ENCODE measurements at places on chromosomes 2 and 18.

DNA sequence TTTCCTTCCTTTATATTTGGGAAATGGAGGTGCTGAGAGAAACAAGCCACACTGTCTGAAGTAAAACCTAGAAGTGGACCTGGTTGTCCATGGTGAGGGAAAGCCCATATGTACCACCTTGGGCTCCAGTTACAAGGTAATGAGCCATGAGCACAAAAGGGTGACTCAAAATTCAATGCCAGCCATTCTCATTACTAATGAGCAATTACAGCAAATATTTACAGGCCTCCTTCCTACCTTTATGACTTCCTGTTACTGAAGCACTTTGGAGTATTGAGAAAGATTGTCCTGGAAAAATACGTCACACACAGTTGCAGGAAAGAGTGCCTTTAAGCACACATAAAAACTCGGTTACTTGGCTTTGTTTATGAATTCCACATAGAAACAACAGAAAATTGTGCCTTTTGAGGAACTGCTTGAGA is 9.1 kb downstream of the EPAS1 start:
- no peak for DNase-seq

DNA sequence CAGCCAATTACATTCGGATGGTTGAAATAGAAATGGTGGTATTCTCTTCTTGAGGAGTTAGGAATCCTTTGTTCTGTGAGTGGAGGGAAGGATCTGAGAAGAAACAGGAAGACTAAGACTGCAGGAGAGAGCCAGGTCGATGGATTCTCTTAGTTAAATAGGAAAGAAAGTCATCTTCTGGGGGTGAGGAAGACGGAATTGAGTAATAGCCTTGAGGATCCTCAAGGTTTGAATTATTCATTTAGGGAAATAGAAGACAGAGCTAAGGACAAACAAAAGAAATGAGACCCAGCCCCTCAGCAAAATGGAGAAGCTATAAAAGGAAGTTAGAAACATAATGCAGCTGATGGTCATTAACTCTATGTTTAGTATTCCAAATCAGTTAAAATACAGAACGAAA is 1.8 kb downstream of the LAPTM4A start:
- no peak for DNase-seq

- no peak for DNase-seq
Observed at GRCh38 chr2:41194230-41194629, 742.3 kb upstream of the SLC8A1 start.

DNA sequence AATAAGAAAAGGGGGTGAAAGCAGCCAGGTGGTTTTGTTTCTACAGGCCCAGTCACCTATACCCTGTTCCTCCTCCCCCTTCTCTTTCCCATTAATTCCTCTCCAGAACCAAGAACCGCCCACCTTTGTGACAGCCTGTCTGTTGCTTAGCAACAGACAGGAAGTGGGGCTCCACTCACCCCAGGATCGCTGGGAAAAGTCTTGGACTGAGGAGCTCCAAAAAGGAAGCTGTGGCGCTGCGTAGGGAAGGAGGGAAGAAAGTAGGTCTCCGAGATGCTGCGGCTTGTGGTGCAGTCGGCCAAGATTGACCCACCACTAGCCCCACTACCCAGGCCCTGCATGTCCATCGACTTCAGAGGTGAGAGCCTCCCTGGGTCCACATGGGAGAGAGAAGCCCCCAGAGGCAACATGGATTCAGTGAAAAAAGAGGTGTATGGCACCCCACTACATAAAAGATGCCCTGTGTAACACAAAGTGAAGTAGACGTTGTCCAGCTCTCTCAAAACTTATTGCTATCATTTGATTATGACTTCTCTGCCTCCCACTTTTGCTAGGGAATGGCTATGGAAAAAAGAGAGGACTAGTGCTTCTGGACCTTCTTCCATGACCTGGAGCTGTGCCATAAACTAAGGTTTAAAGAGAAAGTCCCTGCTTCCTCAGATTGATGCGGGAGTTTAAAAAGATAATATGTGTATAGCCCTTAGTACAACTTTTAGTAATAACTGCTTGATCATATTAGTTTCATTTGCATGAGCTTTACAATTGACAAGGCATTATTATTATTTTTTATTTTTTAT is at the start of gene FER1L5:
Gene FER1L5 (plus strand): TSS at position 201 of the 797 bp plus-strand sequence. CDS start 73 bp downstream, at position 274.
- DNase-seq: no peak

Measured in activated CD4-positive, alpha-beta T cell treated with anti-CD3 and anti-CD28 coated beads for 48 hours (primary cell).